HFFc6 (cell line): ENCODE measurements at places on chromosomes 1 and 21. TPM values are rescaled to one million over a fixed set of nuclear protein-coding genes. Genes with fewer than 3 reads are reported as not detected.

GRCh38 chr1:14037101-14037847, 337.3 kb downstream of the PRDM2 start:
- no peak for DNase-seq
- peaks cover 11% of the 10 kb centered on the region for H3K36me3 ChIP-seq
- no peak overlapping the region for H3K27ac ChIP-seq
- H3K4me3 ChIP-seq, result no peak overlapping the region

DNA sequence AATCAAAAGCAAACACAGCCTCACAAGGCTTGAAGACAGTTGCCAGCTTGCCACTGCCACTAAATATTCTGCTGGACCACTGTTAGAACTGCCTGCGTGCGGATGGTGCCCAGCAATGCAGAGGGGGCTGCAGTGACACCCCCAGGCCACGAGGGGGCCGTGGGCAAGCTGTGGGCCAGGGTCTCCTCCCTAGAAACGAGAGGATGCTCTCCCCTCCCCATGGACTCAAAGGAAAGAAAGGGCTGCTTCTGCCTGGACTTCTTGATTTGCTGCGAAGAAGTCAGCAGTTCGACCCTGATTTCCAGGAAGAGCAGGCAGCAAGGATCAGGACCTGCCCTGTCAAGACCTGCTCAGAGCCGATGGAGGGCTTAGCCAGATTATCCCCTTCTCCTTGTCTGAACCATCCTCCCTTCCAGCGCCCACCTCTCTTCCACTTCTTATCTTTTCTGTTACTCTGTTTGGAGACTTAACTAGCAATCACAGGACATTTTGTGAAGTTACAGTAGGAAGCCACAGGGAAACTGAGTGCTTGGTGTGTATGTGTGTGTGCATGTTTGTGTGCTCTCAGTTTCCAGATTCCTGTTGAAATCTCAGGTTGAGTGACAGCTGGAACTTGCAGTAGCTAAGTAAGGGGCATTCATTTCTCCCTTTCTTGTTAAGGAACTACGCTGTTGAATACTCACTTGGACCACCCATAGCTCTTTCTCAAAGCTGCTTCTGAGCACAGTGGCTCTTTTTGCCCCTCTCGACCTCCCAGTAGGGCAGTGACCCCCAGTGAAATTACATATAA, 2.7 kb downstream of the MAN1C1 start:
- peaks cover 12% of the 10 kb centered on the region; the same call in 1 of the 2 replicates for H3K4me1 ChIP-seq
- peaks cover 61% of the 10 kb centered on the region for H3K27me3 ChIP-seq
- H3K4me3 ChIP-seq, result no peak overlapping the region

- peaks cover 9% of the 10 kb centered on the region; the same call in 1 of the 2 replicates for H3K4me1 ChIP-seq
- DNase-seq, result no peak
- H3K27me3 ChIP-seq, result peaks cover 2% of the 10 kb centered on the region; the same call in 1 of the 2 replicates
- H3K27ac ChIP-seq, result no peak overlapping the region
- no peak overlapping the region for H3K4me3 ChIP-seq
- H3K36me3 ChIP-seq, result no peaks in the 10 kb centered on the region
Observed at GRCh38 chr1:86972262-86972661, 57.8 kb downstream of the HS2ST1 start.

DNA sequence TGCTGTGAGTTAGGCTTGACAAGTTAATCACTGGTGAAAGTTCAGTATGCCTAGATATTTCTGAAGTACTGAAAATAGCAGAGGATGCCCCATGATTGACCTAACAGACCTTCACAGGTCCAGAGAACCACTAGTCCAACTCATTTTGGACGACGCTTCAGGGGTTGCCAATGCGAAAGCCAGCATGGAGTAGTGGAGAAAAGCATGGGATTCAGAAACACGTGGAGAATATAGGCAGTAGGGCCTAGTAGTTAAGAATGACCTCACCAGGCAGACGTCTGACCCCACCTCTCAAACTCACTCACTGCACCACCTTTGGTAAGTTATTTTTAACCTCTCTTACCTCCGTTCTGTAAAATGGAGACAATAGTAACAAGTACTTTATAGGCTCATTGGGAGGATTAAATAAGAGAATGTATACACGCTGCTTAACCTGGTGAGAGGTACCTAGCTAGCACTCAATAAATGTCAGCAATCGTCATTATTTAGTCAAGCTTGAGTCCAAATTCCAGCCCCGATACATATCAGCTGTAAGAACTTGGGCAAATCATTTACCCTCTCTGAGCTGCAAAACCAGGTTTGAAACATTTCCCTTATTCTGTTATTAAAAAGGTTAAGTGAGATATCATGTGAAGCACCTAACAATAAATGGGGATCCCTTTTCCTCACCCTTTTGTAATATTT, 13.2 kb downstream of the PLPP3 start:
- H3K4me1 ChIP-seq, result peaks cover 21% of the 10 kb centered on the region
- no peak overlapping the region for H3K27ac ChIP-seq
- no peaks in the 10 kb centered on the region for H3K27me3 ChIP-seq
- no peaks in the 10 kb centered on the region for H3K36me3 ChIP-seq
- H3K4me3 ChIP-seq, result no peak overlapping the region
- no peak for DNase-seq

DNA sequence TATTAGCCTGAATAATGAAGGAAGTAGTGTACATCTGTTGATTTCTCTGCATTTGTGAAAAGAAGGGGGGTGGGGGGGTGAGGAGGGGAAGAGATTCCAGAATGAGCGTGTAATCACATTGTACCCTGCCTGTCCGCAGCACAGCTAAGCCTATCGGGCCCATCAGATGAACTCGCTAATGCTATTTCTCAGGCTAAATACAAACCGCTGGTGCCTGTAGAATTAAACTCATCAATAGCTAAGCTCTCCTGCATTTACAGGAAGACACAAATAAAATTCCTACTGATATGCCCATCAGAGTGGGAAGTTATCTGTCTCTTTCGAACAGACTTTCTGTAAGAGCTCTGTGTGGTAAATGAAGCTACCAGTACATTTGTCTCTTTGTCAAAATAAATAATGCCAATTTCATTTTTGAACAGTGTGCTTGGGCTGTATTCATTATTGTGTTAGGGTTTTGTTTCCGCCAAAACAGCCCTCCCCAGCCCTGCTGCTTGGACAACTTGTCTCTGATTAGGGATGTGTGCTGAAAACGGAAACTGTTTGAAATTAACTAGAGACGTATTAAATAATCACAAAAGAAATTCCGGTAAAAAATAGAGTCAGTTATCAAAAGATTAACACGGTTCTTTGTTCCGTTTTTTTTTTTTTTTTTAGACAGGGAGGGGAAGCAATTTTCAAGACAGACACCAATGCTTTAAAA, 305.4 kb downstream of the TTLL7 start:
- H3K27me3 ChIP-seq, result peaks cover 4% of the 10 kb centered on the region
- no peak overlapping the region for H3K27ac ChIP-seq
- no peak overlapping the region for H3K4me3 ChIP-seq
- no peaks in the 10 kb centered on the region for H3K4me1 ChIP-seq

GRCh38 chr1:111223126-111223685, 4.3 kb upstream of the CHI3L2 start:
- H3K4me1 ChIP-seq, result peaks cover 49% of the 10 kb centered on the region
- no peaks in the 10 kb centered on the region for H3K36me3 ChIP-seq
- H3K27me3 ChIP-seq, result peaks cover 6% of the 10 kb centered on the region
- no peak for DNase-seq

GRCh38 chr1:86156566-86157455, at the start of gene COL24A1:
TSS of gene COL24A1 (minus strand) at chr1:86156772. CDS start at chr1:86156396, 376 bp downstream.
- H3K27ac ChIP-seq, result peak within 1 kb of the TSS; percentile 78
- peaks cover 60% of the 10 kb centered on the region for H3K4me1 ChIP-seq
- H3K27me3 ChIP-seq, result no peaks in the 10 kb centered on the region
- H3K4me3 ChIP-seq, result peak within 1 kb of the TSS; percentile 87

DNA sequence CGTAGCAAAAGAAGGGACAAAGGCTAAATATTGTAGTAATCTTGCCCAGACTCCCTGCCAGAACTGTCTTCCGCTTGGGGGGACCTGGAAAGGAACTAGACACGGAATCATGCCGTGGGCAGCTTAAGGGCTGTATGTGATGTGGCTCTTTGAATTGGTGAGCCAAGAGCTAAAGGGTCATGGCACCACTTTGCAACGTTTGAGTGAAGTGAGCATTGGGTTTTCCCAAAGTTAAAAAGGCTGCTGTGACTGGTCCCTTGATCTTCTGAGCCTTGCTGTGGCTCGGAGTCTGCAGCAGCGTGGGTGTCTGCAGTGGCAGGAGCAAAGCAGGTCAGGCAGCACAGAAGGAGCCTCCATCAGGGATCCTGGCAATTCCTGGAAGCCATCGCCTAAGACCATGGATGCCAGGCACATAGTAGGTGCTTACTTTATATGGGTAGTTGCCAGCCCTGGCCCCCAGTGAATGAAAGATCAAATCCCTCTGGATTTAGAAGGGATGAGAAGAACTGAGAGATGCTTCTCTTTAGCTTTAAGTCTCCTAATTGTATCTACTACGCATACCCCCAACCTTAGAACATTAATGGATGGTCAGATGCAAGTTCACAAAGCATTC, 1.8 kb downstream of the SMYD2 start:
- H3K27ac ChIP-seq, result peak overlapping the region; percentile 88
- peak overlapping the region; percentile 93 for H3K4me3 ChIP-seq
- DNase-seq, result no peak
- H3K27me3 ChIP-seq, result no peaks in the 10 kb centered on the region
- H3K36me3 ChIP-seq, result peaks cover 5% of the 10 kb centered on the region; the same call in 1 of the 2 replicates

- H3K27ac ChIP-seq, result no peak overlapping the region
- H3K4me3 ChIP-seq, result no peak overlapping the region
- H3K4me1 ChIP-seq, result no peaks in the 10 kb centered on the region
Observed at GRCh38 chr1:248288391-248288790, 10.6 kb upstream of the OR2T33 start.

DNA sequence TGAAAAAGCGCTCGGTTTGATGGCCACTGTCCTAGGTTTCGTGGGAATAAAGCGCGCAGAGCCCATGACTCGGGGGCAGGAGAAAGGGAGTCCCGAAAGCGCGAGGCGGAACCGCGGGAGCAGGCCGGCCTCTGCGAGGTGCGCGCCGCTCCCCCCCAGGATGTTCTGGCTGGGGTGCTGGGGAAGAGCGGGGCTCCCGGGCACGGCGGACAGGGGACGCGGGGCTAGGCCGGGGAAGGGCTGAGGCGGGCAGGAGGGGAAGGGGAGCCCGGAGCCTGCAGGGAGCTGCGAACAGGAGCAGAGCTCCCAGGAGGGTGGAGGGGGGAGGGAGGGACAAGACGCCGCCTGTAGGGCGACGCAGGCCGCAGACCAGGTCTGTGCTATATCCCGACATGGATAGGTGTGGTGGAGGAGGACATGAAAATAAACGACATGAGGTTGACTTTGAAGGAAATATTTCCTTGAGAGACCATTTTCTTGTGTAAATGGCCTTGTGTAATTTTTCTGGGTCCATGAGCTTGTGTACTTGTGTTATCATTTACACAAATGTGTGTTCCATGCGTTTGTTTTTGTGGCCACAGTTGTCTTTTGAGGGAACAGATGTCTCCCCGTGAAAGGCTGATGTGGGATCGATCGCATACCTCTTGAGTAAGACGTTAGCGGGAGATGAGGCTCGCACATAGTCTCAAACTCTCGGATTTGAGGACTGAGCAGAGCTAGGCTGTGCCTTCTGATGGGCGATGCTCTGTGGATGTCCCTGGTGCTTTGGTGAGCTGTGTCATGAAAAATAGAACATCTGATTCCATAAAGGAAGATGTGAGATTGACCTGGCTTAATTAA, 1.3 kb downstream of the PCNT start:
- H3K36me3 ChIP-seq, result peaks cover 21% of the 10 kb centered on the region; the same call in 1 of the 2 replicates
- H3K27ac ChIP-seq, result peak overlapping the region; percentile 79
- peaks cover 48% of the 10 kb centered on the region for H3K4me1 ChIP-seq

DNA sequence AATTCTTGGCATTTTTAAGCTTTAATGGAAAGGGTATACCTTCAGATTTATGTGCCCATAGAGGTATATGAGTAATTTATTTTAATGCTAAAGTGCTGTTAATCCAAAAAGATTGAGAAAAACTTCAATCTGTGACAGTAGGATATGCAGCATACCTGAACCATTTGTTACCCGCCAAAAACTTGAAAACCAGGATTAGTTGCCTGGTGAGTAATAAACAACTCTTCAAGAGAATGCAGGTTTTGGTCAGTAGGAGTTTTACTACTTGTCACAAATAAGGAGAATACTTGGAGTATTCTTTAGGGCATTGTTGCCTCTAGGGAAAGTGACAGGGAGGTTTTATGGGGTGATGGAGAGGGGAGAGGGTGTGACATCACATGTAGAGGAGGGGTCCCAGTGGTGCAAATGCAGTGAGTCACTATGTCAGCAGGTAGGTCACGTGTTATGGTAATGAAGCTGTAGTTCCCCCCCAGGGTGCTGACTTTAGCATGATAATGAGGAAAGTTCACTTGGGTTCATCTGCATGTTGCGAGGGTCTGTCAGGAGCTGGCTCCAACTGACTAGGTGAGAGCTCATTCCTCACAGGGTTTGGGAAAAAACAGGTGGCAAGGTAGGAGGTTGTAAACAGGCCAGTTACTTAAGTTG, 23.1 kb downstream of the USP25 start:
- H3K4me3 ChIP-seq, result no peak overlapping the region
- peaks cover 22% of the 10 kb centered on the region for H3K36me3 ChIP-seq
- H3K27ac ChIP-seq, result no peak overlapping the region
- no peaks in the 10 kb centered on the region; the same call in 1 of the 2 replicates for H3K27me3 ChIP-seq

DNA sequence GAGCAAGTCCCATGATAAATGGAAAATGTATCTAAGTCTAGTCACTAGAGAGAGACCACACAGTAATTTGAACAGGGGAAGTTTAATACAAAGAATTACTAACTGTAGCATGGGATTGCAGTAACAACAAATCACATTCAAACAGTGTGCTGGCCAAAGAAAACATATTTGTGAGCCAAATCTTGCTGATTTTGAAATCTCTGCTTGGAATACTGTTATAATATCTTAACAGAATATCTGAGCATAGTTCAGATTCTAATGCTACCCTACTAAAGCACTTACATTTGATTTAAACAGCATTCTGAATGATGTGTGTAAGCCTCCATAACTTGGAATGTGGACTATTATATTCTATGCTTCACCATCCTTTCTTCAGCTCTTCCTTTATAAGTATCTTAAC, 270.0 kb upstream of the BRINP3 start:
- no peak overlapping the region for H3K27ac ChIP-seq
- no peak for DNase-seq
- H3K36me3 ChIP-seq, result no peaks in the 10 kb centered on the region
- H3K27me3 ChIP-seq, result no peaks in the 10 kb centered on the region
- no peaks in the 10 kb centered on the region for H3K4me1 ChIP-seq

GRCh38 chr1:32485554-32486255, 20.8 kb downstream of the ZBTB8B start:
- no peak for DNase-seq
- peaks cover 11% of the 10 kb centered on the region for H3K4me1 ChIP-seq
- no peak overlapping the region for H3K27ac ChIP-seq

- peaks cover 6% of the 10 kb centered on the region; the same call in 1 of the 2 replicates for H3K36me3 ChIP-seq
- H3K4me1 ChIP-seq, result peaks cover 6% of the 10 kb centered on the region; the same call in 1 of the 2 replicates
- no peak overlapping the region for H3K27ac ChIP-seq
- DNase-seq, result peak; percentile 19
- H3K27me3 ChIP-seq, result no peaks in the 10 kb centered on the region; the same call in none of the 2 replicates
- H3K4me3 ChIP-seq, result no peak overlapping the region
Observed at GRCh38 chr1:239858057-239858456, 233.6 kb upstream of the FMN2 start.

- no peak overlapping the region for H3K4me3 ChIP-seq
- no peaks in the 10 kb centered on the region for H3K4me1 ChIP-seq
Observed at GRCh38 chr21:41477641-41478318, 30.2 kb downstream of the TMPRSS2 start.

HRNR gene
- not detected in 2 replicates for total RNA-seq

FCRL2 gene
- not detected in 3 replicates for total RNA-seq

RAP1GAP gene
- not detected in 3 replicates for total RNA-seq

HIVEP3 gene
- total RNA-seq, result 7.4 to 11.4 TPM (median 9.7 TPM) in 3 replicates

CYP4B1 gene
- total RNA-seq, result not detected in 3 replicates

BSDC1 gene
- 53.9 to 65.2 TPM (median 54.2 TPM) in 3 replicates for total RNA-seq
